Myocyte (in vitro differentiated cells): ENCODE measurements at places on chromosomes 11 and 22.
A peak's percentile ranks its signal among the peaks of the same experiment; 100 is the strongest.

GRCh38 chr11:8871171-8871775 lies 39.7 kb upstream of the AKIP1 start:
- DNase-seq, result peak; percentile 91

DNA sequence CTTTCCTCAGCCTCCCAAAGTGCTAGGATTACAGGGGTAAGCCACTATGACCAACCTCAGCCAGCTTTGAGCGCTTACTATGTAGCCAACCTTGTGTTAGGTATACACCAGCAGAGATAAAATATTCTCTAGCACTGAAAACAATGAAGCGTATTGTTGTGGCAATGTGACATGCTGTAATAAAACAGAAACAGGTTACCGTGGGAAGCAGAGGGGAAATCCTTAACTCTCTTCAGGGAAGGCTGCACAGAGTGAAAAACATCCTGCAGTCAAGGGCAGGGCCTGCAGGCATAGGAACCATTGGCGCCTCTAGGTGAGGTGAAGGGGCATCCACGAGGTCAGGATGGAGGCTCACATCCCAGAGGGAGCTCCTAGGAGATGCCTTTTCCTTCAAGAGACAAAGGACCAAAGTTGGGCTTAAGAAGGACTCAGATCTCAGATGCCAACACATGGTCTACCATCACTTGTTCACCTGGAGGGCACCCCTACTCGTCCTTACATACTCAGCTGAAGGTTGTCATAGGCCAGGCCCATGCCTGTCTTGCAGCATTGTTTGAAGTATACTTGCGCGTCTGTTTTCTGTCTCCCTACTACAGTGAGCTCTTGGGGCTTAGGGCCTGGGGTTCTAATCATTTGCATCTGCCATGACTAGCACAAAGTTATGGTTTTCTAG lies 8.0 kb downstream of the POLD4 start:
- no peak for DNase-seq

- no peak for DNase-seq
Measured at GRCh38 chr11:90257158-90257525, 34.3 kb upstream of the CHORDC1 start.

DNA sequence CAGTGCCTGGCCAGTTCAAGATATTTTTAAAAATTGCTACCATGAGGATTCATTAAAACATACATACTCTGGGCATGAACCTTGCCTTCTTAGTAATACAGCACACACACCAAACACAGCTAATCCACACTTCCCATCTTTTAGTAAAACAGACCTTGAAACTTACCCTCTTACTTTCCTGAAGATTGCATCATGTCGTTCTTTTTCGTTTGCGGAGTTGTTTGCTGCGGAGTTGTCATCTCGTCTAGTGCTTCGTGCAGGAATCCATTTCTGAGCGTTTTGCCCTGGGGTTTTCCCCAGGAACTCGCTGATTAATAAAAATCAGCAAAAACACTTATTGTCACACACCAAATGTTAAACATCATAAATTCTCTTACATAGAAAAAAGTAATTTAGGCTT lies 3.0 kb downstream of the EIF4G2 start:
- DNase-seq, result no peak

DNA sequence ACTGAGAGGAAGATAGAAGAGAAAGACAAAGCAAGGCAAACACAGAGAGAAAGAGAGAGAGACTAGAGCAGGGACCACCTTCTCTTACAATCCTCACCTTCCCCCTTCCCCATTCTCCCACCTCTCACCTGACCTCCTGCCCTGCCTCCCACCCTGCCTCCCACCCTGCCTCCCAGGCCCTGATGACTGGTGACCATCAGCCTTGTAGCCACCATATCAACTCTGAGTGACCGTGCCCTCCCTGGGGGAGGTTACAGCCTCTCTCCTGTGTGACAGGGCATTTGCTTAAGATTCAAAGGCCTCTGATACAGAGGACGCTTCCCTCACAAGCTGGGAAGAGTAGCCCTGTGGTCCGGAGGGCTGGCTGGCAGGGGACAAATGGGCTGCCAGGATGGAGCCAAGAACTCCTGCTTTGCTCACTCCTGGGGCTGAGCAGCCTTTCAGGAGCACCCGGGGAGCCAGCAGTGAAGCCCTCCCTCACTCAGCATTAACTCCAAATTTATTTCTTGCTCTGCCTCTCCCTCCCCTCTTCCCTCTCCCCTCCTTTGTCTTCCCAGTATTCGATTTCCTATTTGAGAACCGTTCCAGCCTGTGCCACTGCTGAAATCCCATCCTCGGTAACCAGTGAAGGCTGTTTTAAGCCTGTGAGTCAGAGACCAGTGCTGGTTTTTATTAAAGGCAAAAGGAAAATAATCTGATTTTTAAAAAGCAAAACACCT lies 125.2 kb upstream of the SYT13 start:
- peak; percentile 64 for DNase-seq

- no peak for DNase-seq
Measured at GRCh38 chr11:85815186-85815931, 4.4 kb upstream of the SYTL2 start.

GRCh38 chr11:57015679-57016078 lies 27.0 kb downstream of the OR5AK2 start:
- no peak for DNase-seq

DNA sequence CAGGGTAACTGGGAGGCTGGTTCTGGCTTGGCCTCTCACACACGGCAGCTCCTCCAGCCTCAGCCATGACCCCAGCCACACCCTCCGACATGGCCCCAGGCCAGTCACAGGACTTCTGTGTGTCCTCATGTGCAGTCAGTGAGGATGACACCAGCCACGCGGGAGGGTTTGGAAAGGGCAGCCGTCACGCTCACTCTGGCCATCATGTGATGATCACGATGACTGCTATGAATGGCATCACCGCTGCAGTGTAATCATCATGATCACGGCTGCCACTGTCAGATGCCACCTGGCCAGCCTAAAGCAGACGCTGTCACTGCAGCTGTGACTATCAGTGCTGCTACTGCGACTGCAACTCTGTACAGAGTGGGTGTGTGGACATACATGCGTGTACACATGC lies 640.9 kb downstream of the BRD1 start:
- no peak for DNase-seq

DNA sequence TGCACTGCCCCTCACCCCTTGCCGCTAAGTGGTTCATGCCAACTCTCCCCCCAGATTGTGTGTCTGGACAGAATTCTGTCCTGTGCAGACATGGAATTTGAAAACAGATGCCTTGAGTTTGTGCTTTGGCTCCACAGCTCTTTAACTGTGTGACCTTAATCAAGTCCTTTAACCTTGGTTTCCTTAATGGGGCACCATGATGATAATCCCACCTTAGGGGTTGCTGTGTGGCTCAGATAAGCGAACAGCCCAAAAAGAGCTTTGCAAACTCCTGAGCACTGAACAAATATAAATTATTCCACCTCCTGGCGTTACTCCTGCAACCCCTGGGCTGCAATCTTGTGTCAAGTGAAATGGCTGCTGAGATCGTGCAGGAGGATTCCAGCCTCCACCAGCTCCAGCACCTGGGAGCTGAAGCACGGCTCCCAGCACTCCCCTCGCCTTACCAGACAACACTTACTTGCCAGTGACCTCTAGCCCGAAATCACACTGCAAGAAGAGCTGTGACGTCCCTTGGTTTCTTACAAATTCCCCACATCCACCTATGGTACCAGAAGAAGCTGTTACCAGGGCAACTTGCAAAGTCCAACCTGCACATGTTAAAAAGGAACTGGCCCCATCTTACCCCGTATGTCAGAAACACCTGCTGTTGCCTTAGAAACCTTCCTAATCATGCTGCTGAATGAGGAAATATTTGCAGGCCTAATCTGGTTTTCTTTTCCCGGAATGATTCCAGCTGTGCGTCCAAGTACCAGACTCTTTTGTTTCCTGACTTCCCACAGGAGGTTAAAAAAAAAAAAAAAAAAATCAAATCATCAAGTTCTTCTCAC lies 13.2 kb downstream of the VPS37C start:
- DNase-seq, result no peak

GRCh38 chr11:74035264-74035663 lies 26.4 kb upstream of the UCP3 start:
- DNase-seq, result no peak

GRCh38 chr11:67268081-67268961 lies 2.0 kb downstream of the GRK2 start:
- DNase-seq, result no peak

DNA sequence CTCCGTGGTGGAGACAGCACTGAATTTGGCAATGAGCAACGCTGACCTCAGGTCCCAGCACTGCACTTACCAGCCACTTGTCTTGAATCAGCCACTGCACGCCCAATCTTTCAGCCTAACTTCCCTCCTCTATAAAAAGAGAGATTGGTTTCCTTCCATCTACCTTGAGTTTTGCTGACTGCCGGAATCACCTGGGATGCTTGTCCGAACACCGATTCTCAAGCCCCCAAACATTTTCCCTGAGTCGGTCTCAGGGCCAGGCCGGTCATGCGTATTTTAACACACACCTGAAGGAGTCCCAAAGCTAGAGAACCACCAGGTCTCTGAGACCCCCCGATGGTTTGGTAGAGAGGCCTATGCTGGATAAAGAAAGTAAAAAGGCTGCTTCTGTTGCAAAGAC lies 131.5 kb downstream of the SPATA19 start:
- no peak for DNase-seq

- DNase-seq, result no peak
Measured at GRCh38 chr11:59205648-59206047, 7.1 kb downstream of the MPEG1 start.

DNA sequence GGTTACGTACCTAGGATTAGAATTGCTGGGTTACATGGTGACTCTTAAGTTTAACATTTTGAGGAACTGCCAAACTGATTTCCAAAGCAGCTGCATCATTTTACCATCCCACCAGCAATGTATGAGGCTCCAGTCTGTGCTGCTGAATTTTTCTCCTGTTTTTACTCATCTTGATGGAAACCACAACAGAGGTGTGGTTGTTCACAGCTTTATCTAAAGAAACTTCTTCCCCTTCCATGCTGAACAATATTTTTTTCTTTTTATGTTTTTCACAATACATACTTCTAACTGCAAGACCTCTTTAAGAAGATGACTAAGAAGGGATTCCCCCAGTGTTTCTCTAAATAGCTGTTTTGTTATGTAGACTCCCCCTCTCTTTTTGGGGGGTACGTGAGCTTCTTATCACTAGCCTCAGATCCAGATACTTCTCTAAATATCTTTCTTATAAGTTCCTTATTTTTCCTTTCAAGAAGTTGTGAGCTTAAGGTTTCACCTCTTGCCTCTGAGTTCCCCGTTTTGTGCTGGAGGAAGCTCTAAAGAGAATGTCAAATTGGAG lies 24.0 kb downstream of the TCP11L1 start:
- DNase-seq, result no peak

DNA sequence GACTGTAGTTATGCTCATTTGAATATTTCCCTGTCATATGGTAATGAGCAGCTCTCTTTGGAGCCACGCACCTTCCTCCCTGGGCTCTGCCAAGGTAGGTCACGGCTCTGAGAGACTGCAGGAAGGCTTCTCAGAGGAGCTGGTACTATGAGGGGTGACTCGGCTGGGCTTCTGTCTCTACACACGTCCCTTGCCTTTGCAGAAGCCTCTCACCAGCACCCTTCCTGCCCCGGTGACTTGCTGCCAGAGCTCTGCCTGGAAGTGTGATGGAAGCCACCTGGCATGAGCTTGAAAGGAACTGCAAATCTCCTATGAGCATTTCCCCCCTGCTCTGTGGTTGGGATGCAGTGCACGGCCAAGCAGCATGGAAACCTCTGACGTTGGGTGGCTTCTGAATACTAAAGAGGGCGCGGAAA lies 74.2 kb downstream of the KIRREL3 start:
- no peak for DNase-seq

- no peak for DNase-seq
Measured at GRCh38 chr22:42321908-42322561, 51.6 kb upstream of the TCF20 start.

DNA sequence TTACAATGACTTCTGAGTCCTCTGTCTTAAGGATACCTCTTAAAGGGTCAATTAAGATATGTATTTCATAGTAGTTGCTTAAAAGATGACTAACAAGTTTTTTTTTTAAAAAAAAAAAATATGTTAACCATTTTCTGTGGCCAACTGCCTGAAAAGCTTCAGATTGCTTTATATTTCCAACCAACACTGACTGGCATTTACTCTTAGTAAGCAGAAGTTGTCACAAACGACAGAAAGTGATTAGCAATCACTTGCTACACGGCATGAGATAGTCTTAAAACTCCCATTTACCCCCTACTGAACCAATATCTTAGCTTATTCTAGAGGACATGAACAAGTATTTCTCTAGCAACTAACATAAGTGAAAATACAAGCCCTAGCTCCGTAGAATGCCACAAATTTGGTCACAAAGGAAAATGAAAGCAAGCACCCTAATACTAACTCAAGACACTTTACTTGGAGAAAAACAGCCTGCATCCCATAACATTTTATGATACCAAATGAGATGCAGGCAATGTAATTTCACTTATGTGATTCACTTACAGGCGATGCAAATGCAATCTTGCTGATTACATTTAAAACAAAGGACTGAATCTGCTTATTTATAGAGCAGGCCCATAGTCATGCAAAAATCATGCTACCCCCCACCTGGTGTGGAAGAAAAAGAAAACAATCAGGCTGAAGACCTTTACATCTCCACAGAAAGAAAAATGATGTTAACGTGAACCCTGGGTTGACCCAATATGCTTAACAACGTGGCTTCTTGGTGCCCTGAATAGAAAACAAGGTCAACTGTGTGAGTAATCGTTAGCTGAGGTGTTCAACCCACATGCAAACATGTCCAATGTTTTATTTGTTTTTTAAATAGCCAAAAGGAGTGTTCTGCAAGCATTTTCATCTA lies 25.7 kb downstream of the MPPED2 start:
- DNase-seq, result no peak

- no peak for DNase-seq
Measured at GRCh38 chr11:10514202-10514601, 26.8 kb downstream of the RNF141 start.

DNA sequence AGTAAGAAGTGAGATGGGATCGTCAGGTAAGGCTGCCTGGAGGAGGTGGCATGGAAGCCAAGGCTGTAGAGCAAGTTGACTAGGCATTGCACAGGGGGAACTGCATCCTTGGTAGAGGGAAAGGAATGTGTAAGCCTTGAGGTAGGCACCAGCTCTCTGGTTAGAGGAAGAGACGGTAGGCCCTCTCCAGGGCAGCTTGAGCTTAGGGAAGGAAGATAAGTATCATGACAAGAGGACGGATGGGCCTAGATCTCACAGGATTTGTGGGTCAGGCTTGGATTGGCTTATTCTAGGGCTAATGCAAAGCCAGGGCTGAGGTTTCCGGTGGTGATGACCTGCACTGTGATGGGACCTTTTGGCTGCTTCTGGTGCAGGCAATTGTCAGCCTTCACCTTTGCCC lies 1035.8 kb downstream of the TBC1D22A start:
- no peak for DNase-seq
